CD4-positive, alpha-beta memory T cell (primary cell): ENCODE measurements at places on chromosomes 11 and 22.

- DNase-seq = no peak
Observed at GRCh38 chr22:49090853-49091135, 736.9 kb downstream of the BRD1 start.

DNA sequence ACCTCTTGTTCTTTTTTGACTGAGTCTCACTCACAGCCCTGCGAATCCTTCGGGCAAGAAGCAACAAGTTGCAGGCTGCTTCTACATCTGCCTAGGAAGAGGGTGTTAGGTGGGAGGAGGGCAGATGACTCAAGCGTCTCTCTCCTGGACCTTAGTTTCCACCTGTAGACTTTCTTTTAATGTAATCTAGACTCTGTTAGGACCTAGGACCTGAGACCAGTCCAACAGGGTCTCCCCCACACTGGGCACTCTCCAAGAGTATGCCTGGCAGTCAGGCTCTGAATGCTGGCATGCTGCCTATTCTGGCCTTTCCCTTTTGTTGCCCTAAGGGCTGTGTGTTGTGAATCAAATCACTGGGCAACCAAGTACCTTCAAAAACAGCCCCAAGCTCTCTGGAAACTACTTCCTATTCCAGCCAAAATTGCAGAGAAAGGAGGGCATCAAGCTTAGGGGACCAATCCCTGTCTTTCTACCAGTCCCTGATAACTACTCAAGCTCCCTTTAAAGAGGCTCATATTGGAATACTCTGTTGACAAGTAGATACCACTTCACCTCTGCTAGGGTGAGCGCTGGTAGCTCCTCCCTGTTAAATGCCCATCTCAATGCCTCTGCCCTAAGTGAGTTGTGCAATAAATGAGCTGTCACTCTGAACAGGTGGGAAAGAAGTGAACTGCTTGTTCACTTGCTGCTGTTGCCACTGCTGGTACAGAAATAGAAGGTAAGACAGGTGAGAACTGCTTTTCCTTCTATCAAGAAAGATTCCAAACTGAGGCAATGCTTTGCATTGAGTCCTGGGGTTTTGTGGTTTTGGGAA, at the start of gene BBOX1:
Gene BBOX1, plus strand, starts transcription at position 514 of the 814 bp plus-strand sequence. CDS start 14,616 bp downstream, outside the sequence.
- DNase-seq = no peak

GRCh38 chr11:4202749-4203148, 108.2 kb downstream of the RRM1 start:
- no peak for DNase-seq

DNA sequence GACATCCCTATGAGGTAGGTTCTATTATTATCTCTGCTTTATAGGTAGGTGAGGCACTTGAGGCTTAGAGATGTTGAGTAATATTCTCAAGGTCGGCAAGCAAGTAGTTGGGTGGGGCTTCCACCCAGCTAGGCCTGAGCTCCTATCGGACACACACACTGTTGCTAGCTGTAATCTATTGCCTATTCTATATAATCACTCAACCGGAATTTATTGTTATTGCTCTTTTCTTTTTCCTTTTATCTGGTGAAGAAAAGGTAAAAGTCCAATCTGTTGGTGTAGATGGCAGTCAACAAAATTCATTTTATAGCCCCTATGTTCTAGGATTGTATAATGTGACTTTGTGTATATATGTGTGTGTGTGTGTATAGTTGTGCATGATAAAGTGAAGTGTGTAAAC, 3.4 kb downstream of the OR9Q2 start:
- no peak for DNase-seq
